ENCODE measurements at places on chromosomes 13 and 19.
A peak's percentile ranks its signal among the peaks of the same experiment; 100 is the strongest.

DNA sequence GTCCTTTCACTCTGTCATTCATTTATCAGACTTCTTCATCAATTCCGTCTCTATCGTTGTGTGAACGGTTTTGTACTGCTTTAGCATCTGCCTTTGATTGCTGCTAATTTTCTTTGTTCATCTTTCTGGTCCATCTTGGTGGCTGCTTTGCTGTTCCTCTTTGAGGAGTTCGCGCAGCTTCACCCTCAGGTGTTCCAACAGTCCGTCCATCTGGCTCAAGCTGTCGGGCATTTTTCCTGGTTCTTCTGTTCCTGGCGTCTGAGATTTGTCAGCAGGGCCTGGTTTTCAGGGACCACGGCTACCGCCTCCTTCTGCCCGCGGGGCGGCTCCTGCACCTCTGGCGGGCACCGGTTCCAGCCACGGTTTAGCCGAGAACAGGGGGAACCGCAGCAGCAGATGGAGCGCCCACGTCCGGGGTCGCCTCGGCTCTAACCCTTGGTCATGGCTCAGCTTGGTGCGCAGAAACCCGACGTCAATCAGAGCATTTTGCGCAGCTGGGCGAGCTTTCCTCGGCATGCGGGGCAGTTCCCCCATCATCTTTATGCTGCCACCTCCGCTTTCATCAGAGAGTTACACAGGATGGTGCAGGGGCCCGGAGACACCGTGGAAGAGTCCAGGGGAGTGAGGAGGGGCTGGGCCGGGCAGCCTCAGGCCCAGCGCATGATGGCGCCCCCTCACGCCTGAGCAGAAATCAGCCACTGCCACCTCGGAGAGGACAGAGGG, 89.5 kb downstream of the ZNF100 start:
- DNase-seq: no peak

DNA sequence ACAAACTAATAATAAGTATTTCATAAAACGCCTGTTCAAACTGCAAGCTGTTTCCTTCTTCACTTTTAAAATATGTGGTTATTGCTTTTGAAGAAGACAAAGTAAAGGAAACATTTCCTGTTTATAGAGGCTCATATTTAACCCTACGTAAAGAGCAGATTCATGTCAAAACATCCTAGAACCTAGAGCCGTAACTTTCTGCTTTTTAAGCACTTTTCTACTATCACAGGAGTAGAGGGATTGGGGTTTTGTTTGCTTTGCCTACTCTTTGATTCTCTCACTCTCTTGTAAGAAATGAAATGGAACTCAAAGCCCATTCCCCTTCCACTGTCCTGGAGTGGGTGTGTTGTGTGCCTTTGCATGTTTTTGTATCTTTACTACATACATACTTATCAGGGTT, 54.0 kb upstream of the GPR183 start:
- DNase-seq: no peak

- peak; percentile 58 for DNase-seq
Observed at GRCh38 chr19:56837492-56838023, 3.0 kb downstream of the PEG3 start.

DNA sequence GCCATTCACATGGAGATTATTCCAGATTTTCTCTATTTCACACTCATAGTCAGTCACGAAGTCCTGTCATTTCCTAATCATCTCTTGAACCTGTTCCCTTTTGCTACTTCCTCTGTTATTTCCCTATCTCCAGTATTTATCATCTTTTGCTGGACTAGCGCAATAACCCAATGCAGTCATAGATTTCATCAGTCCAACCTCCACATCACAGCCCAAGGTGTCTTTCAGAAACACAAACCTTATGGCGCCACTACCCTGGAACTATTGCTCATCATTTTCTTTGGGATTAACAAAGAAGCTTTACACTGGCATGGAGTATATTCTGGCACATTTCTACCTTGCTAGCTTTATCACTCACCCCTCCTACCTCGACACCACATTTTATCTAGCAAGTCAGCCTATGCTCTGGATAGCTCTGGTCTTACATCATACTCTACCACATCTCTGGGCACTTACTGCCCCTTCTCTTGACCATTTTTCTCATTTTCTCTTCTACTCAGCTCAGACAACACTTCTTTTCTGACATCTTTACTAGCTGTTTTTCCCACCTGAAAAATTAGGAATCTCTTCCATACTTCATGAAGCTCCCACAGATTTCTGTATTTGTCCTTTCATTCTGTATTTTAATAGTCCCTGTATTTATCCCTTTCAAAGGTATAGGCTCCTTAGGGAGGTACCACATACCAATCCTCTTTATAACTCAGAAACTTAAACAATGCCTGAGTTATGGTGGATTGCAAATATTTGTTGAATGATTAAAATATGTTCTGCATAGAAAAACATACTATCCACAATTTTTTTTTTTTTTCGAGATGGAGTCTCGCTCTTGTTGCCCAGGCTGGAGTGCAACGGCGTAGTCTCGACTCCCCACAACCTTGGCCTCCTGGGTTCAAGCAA, 534.7 kb downstream of the KLF12 start:
- no peak for DNase-seq

DNA sequence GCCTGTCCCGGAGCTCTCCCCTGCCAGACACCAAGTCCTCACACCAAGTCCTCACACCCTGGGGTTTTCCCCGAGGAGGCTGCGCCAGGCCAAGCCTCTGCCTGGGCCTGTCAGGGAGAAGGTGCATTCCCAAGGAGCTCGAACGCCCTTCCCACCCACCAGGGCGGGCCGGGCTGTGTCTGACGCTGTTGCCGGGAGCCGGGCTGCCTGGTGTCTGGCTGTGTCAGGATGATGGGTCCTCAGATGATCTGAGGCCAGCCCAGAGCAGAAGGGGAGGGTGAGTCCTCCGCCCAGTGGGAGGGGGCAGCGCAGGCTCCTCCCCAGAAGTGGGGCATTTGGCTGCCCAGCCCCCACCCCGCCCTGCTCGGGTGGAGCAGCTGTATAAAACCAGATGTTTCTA, 2.3 kb upstream of the HAS1 start:
- DNase-seq: no peak
